Stimulated activated CD8-positive, alpha-beta memory T cell treated with anti-CD3 and anti-CD28 coated beads, Interleukin-4, amount 100 ng/mL, for 24 hours (primary cell): ENCODE measurements at places on chromosomes 6 and 20.

- DNase-seq = no peak
Observed at GRCh38 chr6:98469141-98469540, 365.2 kb upstream of the POU3F2 start.

DNA sequence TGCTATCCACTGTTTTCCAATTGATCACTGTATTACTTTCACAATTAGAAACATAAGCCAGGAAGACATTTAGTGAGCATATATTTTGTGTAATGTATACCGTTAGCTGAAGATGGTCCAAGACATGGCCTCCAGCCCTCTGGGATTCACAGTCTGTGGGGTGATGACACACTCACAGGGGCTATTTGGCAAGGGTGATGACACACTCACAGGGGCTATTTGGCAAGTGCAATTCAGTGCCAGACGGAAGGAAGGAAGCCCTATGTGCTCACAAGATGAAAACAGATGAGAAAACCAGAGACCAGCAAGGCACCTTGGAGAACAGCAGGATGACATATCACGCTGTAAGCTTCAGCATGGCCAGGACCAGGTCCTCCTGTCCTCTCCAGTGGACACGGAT, 183.7 kb downstream of the MBOAT1 start:
- DNase-seq = no peak

DNA sequence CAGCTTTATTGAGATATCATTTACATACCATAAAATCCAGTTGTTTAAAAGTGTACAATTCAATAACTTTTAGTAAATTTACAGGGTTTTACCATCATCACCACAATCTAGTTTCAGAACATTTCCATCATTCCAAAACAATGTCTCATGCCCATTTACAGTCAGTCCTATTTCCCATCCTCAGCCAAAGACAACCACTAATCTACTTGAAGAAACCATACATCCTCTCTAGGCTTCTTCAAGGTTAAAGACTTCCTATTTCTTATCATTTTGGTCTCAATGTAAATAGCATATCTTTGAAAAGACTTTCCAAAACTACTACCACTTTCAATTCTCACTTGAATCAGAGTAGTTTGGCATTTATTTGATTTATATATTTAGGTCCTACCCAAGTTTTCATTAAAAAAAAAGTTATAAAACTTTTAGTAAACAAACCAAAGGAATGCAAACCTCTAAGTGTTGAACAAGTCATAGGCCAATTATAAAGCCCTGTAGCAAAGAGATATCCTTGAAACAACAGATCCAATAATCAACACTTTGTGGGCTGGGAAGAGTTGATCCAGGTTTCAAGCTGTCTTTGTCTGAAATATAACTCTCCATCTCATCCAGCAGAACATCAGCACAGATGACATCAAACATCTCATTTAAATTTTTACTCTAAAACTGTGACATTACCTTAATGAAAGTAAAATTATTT, 211.3 kb upstream of the RUNX2 start:
- no peak for DNase-seq

DNA sequence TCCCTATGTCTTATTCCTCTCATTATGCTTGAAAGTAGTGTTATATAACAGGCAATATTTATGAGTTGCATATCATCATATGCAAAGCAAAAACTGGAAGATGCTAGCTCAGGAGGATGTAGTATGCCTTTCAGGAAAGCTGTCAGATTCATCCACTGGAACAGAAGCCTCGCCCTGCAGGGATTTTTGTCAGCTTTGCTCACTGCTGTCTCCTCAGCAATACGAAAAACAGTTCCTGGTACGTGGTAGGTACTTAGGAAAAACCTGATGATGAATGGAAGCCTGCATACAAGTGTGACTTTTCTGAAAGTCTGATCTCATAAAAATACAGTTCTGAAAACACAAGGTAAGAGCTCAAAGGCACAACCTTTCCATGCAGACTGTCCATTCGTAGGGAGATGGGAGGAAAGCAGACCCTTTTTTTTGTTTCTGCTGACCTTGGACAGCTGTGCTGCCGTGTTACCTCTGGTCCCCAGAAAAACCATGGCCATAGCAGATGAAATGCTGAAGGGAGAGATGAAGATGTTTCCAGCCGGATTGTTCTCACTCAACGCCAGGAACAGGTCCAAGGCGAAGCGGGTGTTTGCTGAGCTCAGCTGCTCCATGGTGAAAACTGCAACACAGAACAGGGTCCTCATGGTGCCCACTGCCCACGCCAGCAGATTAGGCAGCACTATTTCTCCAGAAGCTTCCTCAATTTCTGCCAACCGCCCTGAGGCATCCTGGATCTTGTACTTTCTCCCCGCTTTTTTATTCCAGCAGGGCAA, 1.5 kb downstream of the SERPINB1 start:
- no peak for DNase-seq

DNA sequence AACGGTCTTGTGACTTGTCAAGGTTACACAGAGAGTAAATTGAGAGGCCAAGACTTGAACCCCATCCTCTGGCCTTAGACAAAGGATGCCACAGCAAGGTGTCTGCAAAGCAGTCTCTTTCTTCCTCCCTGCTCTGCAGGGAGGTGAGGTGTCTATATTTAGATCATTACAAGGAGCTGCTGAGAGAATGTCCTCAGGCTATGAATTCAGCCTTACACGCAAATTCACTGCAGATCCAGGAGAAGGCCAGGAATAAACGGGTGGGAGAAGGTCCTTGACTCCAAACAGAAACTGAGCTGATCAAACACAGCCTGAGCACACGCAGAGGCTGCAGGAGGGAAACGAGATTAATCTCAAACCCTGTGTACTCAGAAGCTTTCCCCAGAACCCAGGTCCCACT, 48.6 kb upstream of the PTPRT start:
- no peak for DNase-seq

DNA sequence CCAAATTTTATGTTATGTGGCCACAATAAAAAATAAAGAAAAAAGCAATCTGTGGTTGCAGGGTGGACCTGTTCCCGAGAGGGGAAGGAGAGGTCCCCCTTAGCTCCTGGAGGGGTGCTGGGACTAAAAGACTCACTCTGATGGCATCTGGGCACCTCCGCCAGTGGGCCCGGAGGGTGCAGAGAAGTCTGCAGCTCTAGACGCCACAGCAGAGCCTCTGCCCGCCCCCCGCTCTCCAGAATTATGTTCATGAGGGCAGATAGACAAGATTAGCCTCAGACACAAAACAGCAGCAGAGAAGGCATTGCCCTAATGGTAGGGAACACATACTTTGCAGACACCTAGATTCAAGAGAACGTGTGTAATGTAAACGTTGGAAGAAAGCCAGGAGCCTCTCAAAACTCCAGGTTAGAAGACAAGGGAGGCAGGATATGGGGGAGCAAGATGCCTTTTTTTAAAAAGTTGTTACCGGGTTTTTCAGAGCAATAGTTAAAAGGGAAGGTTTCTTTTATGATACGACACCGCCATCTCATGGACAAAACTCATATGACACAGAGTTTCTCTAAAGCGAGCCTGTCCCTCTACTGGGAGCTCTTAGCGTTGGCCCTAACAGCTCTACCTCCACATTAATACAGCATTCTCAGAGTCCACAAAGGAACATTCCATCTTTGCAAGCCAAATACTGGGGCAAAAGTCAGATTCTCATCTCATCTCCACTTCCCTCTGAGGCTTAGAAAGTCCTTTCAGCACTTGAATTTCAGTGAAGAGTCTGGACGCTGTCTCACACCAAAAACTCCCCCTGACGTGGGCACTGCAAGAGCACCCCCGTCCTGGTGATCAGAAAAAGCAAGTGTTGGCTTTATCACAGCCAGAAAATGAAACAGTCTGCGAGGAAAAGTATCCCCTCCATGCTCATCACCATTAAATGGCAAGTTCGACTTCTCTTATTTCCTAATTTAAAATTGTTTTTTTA, 47.2 kb downstream of the FOXF2 start:
- DNase-seq = no peak
